ENCODE measurements at places on chromosomes 7 and 10.

DNA sequence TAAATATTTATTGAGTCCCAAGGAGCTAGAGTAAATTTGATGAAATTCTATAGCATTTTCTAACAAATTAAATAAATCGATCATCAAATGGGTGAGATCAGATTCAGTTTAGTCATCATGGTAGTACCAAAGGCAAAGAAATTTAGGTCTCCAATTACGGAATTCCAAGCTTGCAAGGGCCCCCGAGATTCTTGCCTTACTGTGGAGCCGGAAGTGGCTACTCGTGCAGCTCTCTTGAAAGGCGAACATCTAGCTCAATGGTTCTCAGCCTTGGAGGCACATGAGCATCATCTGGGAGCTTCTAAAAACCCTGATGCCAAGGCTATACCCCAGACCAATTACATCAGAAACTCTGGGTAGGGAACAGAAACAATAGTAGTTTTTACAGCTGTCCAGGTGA lies 117.9 kb upstream of the PRR15 start:
- no peak for DNase-seq

DNA sequence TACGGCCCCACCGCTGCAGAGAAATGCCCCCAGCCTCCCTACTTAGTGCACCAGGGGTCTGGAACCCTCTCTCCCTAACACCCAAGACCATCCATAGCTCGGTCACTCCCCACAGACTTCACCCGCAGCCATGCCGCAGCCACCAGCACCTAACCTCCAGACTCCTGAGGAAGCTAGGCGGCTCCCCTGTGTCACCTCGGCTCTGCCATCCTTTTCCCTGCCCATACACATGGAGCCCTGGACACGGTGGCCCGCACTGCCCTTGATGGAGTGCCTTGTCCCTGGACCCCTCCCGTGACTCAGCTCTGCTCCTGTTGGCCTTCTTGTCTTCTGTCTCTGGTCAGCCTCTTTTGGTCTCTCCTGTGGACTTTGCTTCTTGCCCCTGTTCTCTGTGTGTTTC lies 107.5 kb downstream of the INSYN2A start:
- DNase-seq, result no peak

DNA sequence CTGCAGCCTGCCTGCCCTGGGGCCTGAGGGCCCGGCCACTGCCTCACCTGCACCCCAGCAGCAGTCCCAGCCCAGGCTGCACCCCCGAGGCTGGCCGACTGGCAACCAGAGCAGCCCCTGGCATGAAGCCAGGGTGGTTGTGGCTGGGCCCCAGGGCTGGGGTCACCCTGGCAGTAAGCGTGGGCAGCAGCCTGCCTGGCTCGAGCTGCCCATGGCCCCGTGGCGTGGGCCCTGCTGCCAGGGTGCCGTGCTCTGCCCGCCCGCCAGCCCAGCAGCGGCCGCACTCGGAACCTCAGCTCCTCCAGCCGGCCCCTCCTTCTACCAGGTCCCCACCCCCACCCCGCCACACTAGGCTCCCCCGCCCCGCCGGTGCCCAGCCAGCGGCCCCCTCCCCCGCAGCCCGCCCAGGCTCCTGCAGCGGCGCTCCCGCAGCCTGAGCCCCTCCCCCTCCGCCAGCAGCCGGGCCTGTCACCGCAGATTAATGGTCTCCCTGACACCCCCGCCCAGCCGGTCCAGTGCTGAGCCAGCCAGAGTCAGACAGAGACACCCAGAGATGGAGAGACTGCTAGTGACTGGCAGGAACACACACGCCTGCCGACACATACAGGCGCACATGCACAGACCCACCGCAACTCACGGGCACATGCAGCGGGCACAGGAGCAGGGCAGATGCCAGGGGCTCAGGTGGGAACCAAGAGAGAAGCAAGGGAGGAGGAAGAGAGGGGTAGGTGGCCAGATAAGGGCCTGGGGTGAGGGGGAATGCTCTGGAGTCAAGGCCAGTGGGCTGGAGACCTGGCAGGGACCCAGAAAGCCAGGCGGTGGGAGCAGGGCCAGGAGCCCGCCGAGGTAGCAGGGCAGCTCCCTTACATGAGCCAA lies 22.4 kb downstream of the KCNH2 start:
- no peak for DNase-seq

- no peak for DNase-seq
These were observed 995 bp upstream of the INPP5F start for GRCh38 chr10:119724593-119725516.

Data from activated CD8-positive, alpha-beta memory T cell treated with anti-CD3 and anti-CD28 coated beads for 4 hours (primary cell).